ENCODE measurements at places on chromosomes 1 and 21.

- no peak for DNase-seq
Observed at GRCh38 chr1:206635978-206636345, 626 bp downstream of the DYRK3 start.

DNA sequence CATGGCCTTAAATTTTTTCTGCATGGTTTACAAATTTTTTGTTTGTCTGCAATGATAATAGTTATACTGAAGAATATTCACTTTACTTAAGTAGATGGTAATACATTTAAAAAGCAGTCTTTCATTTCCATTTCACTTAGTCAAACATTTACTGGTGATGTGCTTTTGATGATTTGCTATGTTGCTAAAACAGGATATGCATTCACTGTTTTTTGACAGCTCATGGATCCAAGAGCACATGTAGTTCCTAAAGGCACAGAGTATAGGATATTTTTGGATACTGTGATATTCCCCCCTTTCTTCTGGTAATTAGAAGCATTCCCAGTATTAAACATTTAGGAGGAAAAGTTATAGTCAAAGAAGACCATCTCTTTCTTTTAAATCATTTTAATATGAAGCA is 45.9 kb downstream of the RAP1A start:
- DNase-seq = no peak

GRCh38 chr1:180964056-180964455 is 51.4 kb downstream of the KIAA1614 start:
- no peak for DNase-seq

GRCh38 chr21:29737186-29737585 is 202.6 kb downstream of the GRIK1 start:
- no peak for DNase-seq

DNA sequence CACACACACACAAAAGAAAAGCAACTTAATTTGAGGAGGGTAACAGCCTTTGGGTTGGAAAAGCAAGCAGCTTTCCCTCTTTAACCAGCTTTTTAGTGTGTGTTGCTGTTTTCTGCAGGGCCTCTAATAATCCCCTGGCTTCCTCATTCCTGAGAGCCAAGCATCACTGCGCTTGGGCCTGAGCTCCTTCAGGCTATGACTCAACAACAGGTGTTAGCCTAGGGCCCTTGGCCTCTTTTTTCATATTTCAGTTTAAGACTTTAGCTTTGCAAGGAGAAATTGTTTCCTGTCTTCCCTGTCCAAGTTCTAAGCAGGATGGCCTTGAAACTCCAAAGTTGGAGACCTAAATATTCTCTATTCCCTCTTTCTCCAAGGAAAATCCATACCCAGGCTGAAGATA is 26.2 kb upstream of the SNX27 start:
- no peak for DNase-seq

GRCh38 chr1:117616356-117616755 is 10.5 kb downstream of the TENT5C start:
- DNase-seq = no peak

DNA sequence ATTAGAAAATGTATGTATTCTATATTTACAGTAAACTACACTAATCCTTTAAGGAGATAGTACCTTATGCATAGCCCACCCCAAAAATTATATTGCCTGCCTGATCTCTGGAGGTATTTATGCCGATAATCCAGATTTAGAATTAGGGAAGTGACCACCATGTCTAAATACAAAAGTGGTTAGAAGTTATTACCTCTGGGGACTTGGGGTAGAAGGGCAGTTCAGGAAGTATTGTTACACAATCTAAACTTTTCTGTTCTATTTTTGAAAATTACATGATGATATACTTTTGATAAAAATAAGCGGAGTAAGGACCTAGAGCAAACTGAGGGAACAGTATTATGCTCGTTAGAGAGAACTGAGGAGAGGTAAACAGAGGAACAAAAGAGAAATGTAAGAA is 90.5 kb upstream of the ZP4 start:
- DNase-seq = no peak

GRCh38 chr21:33268737-33269441 is 2.7 kb downstream of the IL10RB start:
- no peak for DNase-seq

- DNase-seq = no peak
Observed at GRCh38 chr1:184747089-184747955, 7.3 kb downstream of the EDEM3 start.

DNA sequence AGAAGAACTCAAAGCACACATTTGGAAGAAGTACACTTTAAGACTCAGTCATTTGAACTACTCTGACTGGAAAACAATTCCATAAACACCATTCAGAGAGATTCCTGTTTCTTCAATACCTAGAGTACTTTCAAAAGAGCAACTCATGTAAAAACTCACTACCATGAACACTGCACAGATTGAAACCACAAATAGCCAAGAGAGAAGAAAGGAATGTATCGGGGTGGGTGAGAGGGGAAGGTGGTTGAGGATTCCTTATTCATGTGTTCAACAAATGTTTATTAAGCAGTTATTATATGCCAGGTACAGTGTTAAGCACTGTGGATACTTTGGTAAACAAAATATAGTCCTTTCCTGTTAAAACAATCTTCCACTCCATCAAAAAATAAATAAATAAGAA is 64.7 kb downstream of the NRIP1 start:
- DNase-seq = no peak

DNA sequence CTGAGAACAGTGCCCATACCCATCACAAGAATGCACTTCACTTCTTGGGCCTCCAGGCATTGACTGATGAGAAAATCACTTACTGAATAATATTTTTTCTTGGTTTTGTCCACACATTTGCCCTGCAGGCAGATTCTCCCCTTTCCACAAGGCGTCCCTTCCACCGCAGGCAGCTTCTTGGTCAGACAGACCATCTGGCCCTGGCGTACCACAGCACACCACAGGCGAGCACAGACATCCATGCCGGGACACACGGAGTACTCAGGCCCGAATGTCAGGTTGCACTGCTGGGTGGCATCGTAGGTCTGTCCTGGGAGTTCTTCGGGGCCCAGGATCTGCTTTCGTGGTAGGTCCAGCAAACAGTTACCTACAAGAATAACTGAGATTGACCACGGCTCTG is 32.5 kb downstream of the ADAMTS5 start:
- DNase-seq = no peak

- no peak for DNase-seq
Observed at GRCh38 chr1:116515702-116516101, 55.1 kb downstream of the CD58 start.

- no peak for DNase-seq
Observed at GRCh38 chr1:211474451-211474850, 17.5 kb downstream of the RD3 start.

GRCh38 chr1:165795894-165796293 is 27.2 kb upstream of the TMCO1 start:
- no peak for DNase-seq

- DNase-seq = no peak
Observed at GRCh38 chr1:3910857-3911845, 11.1 kb upstream of the C1orf174 start.

DNA sequence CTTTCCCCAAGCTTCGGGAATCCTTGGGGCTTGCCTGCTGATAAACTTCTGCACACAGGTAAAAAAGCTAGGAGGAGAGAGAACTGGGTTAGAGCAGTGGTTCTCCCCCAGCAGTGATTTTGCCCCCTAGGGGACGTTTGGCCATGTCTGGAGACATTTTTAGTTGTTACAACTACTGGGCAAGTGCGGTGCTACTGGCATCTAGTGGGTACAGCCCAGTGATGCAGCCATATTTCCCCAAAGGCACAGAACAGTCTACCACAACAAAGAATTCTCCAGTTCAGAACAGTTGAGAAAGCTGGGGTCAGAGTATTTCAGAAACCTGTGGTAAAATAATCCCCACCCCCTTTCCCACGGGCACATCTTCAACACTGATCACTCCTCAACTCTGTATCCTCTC is 41.3 kb downstream of the LRRC71 start:
- no peak for DNase-seq

GRCh38 chr21:44380876-44381275 is 27.5 kb downstream of the TRPM2 start:
- DNase-seq = no peak

DNA sequence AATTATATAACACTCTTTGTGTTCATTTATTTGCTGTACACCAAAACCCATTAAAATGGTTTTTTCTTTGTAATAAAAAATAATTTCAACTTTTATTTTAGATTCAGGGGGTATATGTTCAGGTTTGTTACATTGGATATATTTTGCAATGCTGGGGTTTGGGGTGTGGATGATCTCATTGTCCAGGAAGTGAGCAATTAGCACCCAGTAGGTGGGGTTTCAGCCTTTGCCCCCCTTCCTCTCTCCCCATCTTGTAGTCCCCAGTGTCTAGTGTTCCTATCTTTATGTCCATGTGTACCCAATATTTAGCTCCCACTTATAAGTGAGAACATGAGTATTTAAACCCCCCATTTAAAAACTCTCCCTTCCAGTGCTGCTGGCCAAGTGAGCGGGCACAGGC is 184.6 kb downstream of the RHOU start:
- DNase-seq = no peak

DNA sequence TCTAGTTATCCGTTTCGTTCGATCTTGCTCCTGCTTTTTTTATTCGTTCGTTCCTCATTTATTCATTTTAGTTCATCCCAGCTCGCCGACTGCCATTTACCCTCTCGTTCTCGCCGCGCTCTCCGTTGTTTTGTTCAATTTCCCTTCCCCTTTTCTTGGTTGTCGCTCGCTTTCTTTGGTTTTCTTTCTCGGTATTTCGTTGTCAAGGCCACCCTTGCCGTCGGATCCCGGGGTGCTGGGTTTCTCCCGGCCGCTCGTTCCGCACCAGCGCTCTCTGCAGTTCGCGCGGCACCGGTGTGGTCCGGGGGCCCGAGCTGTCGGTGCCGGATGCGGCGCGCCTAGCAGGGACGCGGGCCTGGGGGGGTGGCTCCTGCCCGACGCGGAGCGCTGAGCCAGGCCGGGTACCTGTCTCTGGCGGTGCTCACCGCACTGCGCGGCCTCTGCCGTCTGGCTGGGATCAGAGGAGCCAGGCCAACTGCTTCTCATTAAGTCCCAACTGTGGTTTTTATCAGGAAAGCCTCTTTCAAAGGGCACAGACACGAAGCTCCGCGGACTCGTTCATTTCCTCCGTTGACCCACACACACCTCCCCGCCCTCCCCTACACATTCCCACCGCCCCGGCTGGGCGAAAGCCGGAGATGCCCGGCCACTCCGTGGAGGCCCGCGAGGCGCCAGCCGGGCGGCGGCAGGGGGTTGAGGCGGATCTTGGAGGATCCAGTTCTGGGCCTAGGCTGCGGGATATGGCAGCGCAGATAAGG is 1.6 kb downstream of the ALX3 start:
- no peak for DNase-seq

- no peak for DNase-seq
Observed at GRCh38 chr1:197768014-197768805, 7.1 kb downstream of the DENND1B start.

- DNase-seq = no peak
Observed at GRCh38 chr1:168958562-168959289, 147.8 kb upstream of the ATP1B1 start.

DNA sequence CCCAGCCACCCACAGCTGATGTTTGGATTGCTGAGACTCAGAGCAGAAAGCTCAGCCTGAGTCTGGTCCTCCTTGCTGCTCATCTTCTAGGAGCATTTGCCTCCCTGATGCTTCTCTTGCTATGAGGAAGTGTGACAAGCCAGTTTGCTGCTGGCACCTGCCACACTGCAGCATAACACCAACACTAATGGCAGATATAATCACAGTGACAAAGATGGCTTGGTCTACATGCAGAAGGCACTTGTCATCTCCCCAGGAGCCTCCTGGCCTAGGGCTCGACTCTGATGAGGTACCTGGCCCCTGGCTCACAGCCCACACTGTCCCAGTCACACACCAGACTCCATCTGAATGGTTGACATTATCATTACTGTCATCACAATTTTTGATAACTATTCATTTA is 13.9 kb upstream of the PSMB2 start:
- DNase-seq = no peak

DNA sequence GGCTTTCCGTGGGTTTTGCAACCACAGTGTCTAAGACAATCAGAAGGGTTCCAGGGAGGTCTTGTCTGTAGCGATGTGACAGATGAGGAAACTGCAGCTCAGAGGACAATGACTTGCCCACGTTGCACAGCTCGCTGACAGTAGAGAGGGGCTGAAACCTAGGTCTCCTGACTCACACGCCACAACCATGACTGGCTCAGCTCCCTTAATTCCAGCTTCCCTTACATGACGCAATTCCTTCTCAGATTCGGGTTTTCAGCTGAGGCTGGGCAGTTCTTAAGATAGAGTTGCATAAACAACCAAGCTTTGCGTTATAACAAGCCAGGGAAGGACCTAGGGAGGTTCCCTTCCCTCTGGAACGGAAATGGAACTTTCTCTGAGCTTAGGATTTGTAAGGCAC is 36.3 kb downstream of the DHCR24 start:
- DNase-seq = no peak

GRCh38 chr1:198923993-198924392 is 285.2 kb downstream of the PTPRC start:
- no peak for DNase-seq

GRCh38 chr1:23114424-23115079 is 54.1 kb downstream of the LUZP1 start:
- no peak for DNase-seq

- DNase-seq = no peak
Observed at GRCh38 chr1:210144736-210145135, 87.9 kb upstream of the SERTAD4 start.

GRCh38 chr1:46369542-46370213 is 24.4 kb upstream of the FAAH start:
- DNase-seq = no peak

- no peak for DNase-seq
Observed at GRCh38 chr1:116465845-116466685, 93.0 kb downstream of the ATP1A1 start.

DNA sequence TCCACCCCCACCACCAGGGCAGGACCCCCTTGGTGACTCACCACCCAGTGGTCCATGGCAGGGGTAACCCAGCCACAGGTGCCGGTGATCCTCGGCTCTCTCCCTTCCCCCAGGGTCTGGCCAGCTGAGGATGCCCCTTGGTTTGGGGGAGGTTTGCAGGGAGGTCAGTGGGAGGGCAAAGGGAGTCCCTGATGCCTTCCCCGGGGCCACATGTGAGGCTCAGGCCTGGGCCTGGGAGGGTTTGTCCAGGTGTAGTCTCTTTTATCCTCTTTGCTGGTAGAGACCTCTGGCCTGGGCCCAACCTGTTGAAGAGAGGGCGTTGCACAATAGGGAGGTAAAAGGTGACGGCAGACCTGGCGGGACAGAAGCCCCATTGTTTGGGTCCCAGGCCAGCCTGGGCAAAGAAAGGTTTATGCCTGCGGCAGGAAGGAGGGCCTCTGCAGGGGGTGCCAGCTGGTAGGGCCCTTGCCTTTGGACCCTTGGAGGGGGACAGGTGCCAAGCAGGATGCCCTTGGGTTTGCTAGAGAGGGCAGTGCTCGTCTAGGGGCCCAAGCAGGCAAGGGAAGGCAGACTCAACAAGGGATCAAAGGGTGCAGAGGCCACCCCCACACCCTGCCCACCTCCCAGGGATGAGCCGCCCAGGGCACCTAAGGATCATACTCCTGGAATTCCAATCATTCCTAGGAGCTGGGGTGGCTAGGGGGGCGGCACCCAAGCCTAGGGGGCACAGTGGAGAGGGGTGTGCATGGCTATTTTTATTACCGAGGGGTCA is 760 bp upstream of the TINAGL1 start:
- DNase-seq = no peak

GRCh38 chr1:200707116-200707515 is 31.6 kb upstream of the CAMSAP2 start:
- DNase-seq = no peak
